ENCODE measurements at places on chromosomes 7 and 10.

- DNase-seq, result no peak
Observed at GRCh38 chr10:19652750-19653149, 163.5 kb upstream of the PLXDC2 start.

- no peak for DNase-seq
Observed at GRCh38 chr7:111873963-111874690, 311.8 kb upstream of the IMMP2L start.

DNA sequence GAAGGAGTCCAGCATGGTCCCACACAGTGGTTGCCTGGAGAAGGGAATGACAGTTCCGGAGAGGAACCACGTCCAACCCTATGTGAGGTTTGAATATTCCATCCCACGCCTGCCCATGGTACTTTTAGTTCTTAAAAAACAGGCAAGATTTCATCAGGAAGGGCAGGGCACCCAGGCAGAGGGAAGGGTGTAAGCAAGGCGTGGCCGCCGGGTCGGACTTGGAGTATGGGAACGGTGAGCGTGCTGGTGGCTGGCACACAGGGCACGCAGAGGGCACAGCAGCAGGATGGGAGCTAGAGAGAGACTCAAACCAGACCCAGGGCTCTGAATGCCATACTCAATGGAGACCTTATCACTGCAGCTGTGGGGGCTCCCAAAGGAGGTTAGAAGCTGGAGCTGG, 34.3 kb downstream of the FAM53B start:
- DNase-seq, result no peak

GRCh38 chr7:45036796-45037195, 36.8 kb downstream of the CCM2 start:
- DNase-seq, result no peak

DNA sequence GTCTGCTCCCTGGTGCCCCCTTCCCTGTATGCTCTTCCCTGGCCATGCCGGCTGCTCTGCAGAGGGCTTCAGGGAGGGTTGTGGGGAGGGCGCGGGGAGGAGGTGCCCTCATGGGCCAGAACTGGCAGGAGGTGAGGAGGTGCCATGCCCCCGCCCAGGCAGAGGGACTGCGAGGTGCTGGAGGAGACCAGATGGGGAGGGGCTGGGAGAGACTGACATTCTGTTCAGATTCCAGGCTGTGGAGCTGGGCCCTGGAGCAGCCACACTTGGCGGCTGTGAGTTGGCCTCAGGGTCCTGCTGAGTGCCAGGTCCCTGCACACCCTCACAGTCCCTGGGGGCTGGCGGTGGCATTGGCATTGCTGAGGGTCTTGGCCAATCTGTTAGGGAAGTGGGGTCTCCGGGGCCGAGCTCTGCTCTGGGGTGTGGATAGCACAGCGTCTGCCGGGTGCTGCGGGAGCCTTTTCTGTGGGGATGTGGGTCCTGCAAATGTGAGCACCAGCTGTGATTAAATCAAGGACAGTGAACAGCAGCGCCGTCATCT, 25.4 kb downstream of the INPP5A start:
- no peak for DNase-seq

- DNase-seq, result no peak
Observed at GRCh38 chr10:16592378-16592777, 70.7 kb upstream of the C1QL3 start.

GRCh38 chr7:131285556-131285955, 42.1 kb upstream of the MKLN1 start:
- no peak for DNase-seq

DNA sequence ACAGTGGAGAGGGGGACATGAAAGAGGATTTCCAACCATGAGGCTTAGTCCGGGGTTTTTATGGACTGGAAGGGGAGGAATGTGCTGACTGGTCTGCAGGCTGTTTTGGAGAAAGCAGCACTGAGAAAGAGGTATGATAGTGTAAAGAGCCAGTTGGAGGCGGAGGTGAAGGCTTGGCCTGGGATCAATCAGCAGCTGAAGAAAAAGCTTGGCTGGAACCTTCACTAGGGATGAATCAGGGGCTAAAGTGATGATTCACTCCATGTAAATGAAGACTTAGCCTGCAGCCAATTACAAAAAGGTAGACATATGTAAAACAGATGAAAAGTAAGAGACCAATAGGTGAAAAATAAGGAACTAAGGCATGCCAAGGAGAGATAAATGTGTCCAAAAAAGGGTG, 1382.6 kb downstream of the GATA3 start:
- no peak for DNase-seq

GRCh38 chr10:61189912-61190311, 245.9 kb upstream of the RHOBTB1 start:
- DNase-seq, result no peak

GRCh38 chr7:100506356-100506923, 22.7 kb downstream of the NYAP1 start:
- no peak for DNase-seq

GRCh38 chr7:116495736-116496135, 3.8 kb upstream of the CAV2 start:
- DNase-seq, result no peak

DNA sequence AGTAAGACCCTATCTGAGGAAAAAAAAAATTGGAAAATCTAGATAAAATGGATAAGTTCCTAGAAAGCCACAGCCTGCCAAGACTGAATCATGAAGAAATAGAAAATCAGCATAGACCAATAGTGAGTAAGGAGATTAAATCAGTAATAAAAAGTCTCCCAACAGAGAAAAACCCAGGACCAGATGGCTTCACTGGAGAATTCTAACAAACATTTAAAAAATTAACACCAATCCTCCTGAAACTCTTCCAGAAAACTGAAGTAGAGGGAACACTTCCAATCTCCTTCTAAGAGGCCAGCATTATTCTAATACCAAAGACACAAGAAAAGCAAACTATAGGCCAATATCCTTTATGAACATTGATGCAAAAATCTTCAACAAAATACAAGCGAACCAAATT, 8.8 kb upstream of the LIMK1 start:
- no peak for DNase-seq

DNA sequence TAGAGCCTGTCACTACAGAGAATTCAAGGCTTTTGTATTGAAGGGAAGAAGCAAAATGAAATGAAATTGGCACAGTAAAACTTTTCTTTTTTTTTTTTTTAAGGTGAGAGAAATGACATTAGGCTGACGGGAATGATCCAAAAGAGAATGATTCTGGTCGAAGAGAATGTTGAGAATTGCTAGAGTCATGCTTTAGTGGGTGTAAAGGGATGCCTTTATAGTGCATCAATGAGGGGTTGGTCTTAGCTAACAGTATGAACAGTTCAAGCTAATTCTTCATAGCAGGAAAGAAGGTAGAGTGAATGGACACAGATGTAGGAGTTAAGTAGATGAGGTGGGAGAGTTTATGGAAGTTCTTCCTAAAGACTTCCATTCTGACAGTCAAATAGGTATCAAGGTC, 32.3 kb upstream of the LSM8 start:
- DNase-seq, result no peak

DNA sequence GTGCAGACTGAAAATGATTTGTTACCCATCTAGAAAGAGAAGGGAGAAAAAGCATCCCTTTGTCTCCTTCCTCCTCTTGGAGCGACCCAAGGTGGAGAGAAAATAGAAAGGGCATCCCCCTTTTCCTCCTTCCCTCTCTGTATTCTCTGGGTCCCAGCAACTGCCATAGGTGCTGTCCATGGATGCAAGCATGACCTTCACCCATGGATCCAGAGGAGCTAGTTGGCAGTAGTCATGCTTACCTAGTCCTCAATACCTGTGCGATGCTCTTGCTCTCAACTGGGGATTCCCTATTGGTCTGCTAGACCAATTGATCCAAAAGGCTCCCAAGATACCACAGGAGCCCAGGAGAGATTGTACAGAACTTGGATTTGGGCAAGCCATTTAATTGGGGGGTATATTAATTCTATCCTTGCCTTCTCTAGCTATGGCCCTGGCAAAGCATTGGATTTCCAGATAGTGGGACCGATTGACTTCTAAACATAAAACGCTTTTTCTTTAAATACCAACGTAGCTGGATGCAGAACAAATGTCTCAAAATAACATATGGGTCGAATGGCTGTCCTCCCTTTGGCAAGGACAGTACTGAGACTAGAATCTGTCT, 547.8 kb upstream of the IGFBP3 start:
- DNase-seq, result no peak

- no peak for DNase-seq
Observed at GRCh38 chr7:25847336-25848070, 304.5 kb upstream of the NFE2L3 start.

DNA sequence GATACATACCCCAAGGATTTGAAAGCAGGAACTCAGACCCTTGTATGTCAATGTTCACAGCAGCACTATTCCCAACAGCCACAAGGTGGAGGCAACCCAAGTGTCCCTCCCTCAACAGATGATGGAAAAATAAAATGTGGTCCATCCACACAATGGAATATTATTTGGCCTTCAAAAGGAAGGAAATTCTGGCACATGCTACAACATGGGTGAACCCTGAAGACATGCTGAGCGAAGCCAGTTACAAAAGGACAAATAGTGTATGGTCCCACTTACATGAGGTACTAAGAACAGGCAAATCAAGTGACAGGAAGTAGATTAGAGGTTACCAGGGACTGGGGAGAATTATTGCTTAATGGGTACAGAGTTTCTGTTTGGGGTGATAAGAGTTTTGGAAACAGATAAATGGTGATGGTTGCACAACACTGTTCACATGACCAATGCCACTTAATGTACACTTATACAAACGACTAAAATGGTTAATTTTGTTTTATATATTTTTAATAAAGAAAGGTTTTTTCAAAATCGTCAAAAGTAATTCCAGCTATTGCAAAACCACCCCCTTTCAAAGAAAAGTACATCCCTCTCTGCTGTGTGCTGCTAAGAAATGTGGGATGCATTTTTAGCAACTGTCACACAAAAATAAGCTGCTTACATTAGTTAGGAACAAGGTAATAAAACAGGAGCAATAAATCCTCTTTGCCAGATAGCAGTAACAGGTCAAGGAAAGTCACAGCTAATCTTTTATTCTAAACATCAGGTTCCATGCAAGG, 85.7 kb downstream of the GRB10 start:
- no peak for DNase-seq

GRCh38 chr7:5173496-5173895, 16.5 kb upstream of the WIPI2 start:
- DNase-seq, result no peak

GRCh38 chr10:131723297-131724168, 177.3 kb upstream of the PPP2R2D start:
- DNase-seq, result no peak

DNA sequence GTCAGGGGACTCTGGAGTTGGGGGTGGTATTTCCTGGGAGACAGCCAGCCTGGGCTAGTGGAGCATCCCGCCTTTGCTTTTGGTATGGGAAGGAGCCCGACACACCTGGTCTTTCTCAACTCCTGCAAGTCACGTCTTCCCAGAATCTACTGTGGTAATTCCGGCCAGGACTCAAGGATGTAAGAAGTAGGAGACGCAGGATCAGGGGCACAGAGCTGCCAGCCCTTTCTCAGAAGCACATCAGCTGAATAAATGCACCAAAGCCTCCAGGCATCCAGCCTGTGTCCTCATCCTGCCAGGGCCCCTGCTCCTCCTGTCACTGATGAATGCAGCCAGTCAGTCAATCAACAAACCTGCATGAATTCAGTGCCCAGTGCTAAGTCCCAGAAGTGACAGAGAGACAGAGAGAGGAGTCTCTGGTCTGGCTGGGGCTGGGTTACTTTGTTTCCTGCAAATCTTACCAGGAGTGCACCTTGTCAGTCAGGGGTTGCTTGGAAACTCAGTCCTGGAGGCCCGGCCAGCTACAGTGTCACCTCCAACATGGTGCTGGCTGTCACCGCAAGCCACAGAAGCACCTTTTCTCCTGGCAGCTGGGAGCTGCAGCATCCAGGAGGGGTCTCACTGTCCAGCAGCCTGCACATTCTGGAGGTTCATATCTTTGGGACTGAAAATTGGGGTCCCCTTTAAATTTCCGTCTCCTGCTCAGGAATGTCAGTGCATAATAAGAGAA, 101.8 kb downstream of the PTPRE start:
- DNase-seq, result no peak

DNA sequence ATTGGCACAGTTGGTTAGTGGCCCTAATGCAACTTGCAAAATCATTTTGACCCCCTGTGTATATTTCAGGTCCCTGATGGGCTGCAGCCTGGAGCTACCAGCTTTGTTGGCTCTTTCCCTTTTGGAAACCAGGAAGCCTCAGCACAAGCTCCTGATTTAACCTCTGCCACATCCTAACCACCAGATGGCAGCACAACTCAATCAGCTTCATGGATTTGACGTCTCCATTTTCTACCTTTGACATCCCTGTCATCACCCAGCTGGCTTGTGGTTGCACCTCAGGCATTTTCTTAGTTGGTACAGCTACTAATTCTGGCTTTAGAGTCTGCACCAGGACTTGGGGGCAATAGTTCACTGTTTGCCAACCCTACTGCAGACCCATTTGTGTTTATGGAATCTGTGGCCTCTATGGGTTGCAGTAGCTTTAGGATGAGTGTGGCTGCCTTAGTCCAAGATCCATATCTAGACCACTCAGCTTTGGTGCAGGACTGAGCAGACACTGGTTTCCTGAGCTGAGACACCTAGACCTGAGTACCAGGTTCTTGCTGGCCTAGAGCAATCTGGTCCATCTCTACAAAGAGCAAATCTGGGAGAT, 456.2 kb downstream of the REEP3 start:
- no peak for DNase-seq

DNA sequence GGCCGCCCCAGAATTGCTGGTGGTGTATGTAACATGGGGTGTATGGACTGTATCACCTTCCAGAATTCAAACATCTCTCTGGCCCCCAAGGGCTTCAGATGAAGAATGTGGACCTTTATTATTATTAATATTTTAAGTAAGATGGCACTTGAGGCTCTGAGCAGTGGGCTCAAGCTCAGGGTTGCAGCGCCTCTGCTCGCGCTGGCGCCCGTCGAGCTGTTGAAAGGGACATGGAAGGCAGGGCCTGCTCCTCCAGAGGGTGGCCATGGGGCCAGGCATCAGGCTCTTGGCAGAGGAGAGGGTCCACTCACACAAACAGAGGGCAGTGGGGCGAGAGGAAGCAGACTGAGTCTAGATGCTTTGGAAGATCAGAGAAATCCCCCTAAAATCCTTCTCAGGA, 120.2 kb downstream of the NT5C2 start:
- no peak for DNase-seq

DNA sequence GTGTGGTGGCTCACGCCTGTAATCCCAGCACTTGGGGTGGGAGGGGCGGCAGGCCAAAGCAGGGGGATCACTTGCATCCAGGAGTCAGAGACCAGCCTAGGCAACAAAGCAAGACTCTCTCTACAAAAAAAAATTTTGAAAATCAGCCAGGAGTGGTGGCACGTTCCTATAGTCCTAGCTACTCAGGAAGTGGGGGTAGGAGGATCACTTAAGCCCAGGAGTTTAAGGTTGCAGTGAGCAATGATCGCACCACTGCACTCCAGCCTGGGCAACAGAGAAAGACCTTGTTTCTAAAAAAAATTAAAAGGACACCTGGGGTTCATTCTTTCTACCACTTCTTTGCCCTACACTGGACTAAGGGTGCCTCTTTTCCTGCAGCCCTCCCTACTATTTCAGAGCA, 15.1 kb downstream of the WAPL start:
- no peak for DNase-seq

GRCh38 chr7:106766551-106766950, 98.5 kb upstream of the PIK3CG start:
- no peak for DNase-seq

- DNase-seq, result no peak
Observed at GRCh38 chr10:73788864-73789658, 3.7 kb downstream of the ZSWIM8 start.

GRCh38 chr10:78870458-78870857, 198.3 kb upstream of the ZMIZ1 start:
- no peak for DNase-seq
